ENCODE measurements at places on chromosomes 2 and 18.
A peak's percentile ranks its signal among the peaks of the same experiment; 100 is the strongest.

GRCh38 chr2:8482432-8482831 is 199.4 kb upstream of the ID2 start:
- no peak for DNase-seq

DNA sequence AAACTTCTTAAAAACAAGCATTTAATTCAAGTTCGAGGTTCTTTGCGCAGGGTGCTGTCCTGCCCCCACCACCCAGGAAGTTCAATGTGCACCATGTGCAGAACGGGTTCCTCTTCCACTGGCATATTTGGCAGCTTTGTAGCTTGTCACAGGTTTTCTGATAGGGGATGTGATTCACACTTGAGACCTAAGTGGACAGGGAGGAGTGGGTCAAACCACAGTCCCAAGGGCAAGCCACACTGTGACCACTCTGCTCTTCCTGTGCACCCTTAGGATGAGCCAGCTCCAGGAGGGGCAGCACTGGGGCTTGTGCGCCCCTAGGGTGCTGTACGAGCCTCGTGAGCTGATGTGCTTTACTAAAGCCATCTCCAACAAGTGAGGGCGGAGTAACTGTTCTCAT is 82.5 kb downstream of the TGFA start:
- DNase-seq = peak; percentile 84

DNA sequence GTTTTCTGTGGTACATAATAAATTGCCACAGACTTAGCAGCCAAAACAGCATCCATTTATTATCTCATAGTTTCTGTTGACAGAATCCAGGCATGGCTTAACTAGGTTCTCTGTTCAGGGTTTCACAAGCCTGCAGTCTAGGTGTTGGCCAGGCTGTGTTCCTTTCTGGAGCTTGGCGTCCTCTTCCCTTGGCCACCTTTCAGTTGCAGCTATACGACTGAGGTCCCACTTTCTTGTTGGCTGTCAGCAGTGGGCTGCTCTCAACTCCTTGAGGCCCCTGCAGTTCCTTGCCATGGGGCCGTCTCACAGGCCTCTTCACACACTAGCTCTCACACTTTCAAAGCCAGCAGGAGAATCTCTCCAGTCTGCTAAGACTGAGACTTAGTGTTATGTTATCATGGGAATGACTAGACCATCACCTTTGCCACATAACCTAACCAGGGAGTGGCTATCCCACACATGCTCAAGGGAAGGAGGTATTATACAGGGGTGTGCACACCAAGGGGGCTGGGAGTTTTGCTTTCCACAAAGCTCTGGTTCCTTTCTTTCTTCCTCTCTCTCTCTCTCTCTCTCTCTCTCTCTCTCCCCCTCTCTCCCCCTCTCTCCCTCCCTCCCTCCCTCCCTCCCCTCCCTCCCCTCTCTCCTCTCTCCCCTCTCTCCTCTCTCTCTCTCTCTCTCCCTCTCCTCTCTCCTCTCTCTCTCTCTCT is 15.8 kb downstream of the RIOK3 start:
- no peak for DNase-seq

GRCh38 chr2:75462721-75463120 is 98.0 kb downstream of the EVA1A start:
- DNase-seq = no peak

DNA sequence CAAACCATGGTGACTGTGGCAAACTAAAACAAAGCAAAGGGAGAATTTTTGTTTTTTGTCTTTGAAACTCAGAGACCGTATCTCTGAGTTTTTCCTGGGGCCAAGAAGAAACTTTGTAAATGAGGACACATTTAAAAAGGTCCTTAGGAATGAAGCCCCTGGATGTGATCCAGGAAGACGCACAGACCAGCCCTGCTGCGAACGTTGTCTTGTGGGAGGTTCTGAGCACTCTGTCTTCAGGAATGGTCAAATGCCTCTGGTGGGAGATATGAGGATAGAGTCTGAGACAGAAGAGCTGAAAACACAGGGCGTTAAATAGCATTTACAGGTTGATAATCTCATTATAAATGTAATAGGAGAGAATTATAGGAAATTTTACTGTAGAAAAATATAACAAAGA is 893.5 kb upstream of the KLHL29 start:
- no peak for DNase-seq

DNA sequence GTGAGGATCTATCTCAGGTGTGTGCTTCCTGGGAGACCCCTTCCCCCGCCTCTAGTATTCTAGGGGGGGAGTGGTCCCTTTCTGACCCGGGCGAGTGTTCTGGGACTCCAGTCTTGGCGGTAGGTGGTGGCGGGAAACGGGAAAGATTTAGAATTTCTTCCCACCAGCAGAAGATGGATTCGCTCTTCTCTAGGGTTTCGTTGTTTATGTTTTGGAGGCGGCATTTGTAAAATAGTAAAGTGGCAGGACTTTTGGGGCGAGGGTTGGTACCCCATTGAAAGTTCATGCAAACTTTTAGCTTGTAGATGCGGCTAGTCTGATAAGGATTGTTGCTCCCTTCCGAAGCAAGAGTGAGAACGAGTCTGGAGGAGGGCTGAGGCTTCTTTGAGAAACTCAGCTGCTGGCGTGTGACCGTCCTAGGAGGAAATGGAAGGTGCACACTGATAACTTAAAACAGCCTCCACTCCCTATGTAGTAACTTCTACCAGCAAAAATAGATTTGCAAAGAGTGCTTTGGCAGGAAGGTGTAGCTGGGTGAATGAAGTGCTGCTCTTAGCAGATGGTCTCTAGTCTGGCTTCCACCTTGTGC is 412 bp downstream of the GPD2 start:
- peak; percentile 14 for DNase-seq

DNA sequence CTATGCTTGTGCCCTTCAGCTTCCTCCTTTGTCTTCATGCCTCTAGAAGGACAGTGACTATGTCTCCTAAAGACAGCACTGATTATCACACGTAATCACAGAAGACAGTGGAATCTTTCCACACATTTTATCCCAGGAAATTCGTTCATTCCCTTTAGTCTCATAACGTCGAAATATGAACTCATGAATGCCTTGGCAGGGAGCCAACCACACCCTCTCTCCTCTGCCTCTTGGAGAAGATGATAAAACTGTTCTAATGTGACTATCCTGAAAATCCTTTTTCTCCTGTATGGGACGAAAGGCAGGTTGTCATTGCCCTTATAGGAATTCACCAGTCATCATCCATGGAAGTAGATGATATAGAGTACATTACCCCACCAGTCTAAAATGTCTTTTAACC is 726.6 kb upstream of the FANCL start:
- no peak for DNase-seq

GRCh38 chr2:30421604-30422443 is 25.2 kb upstream of the LCLAT1 start:
- peak; percentile 9 for DNase-seq

- DNase-seq = no peak
Measured at GRCh38 chr2:35591886-35592285, 763.7 kb upstream of the CRIM1 start.

- DNase-seq = no peak
Measured at GRCh38 chr2:19900931-19901441, 797 bp downstream of the TTC32 start.

DNA sequence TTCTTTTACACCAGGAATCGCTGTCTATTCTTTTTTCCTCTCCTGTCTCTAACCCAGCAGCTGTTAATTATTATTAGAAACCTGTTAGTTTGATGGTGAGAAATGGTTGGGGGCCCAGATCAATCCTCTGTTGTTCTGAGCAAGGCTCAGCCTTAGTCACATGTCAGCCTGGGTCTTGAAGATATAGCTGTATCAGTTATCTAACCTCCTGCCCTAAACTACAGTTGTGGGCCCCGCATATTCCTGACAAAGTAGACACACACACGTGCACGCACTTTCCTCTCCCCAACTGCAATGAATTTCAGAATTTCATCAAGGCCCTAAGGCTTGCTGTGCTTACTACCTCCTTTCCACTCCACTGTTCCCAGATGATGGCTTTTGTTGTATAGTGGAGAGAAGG is 54.6 kb downstream of the OLA1 start:
- no peak for DNase-seq

DNA sequence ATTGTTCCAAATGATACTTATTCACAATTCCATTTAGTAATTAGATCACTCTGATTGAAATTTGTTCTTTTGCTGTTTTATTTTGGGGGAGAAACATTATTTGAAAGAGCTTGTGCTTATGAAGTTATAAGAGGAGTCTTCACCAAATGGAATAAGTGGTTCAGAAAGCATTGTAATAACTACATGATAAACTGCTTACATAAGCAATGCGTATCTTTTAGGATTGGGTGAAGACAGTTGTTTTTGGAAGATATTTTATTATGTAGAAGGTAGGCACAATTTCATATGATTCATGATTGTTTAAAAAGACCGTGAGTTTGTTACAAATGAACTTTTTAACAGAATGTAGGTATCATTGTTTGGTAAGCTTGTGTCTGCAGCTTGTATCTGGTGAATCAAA is 14.5 kb downstream of the ZNF638 start:
- DNase-seq = no peak

- DNase-seq = no peak
Measured at GRCh38 chr18:36580266-36580665, 248.5 kb downstream of the TPGS2 start.

DNA sequence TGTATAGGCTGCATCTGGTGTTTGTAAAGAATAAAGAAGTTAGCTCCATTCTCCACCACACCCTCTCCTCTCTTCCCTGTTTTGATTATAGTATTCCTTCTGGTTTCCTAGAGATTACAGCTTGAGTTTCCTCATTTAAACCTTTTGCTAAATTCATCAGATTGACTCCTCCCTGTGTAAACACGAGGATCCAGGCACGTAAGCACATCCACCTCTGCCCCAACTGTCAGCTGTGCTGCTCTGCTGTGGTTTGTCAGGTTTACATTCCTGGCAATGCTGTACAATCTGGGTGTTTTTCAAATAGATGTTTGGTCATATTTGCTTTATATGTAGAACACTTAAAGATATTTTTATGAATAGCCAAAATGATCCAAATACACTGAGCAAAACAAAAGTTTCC is 302.8 kb downstream of the PTGR3 start:
- no peak for DNase-seq
